ENCODE measurements at places on chromosomes 7 and 10.

GRCh38 chr10:7625836-7626235 lies 40.9 kb downstream of the ITIH5 start:
- no peak for DNase-seq

DNA sequence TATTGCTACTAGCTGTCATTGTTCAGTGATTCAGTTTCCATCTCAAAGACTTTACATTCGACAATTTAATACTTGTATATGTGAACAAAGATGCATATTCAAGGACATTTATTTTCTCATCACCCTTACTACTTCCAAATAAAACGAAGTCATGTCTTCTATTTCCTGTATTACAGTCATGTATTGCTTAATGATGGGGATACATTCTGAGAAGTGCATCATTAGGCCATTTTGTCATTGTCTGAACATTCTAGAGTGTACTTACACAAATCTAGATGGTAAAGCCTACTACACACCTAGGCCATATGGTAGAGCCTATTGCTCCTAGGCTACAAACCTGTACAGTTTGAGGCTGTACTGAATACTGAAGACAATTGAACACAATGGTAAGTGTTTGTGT lies 6.5 kb downstream of the C10orf95 start:
- DNase-seq = no peak

- no peak for DNase-seq
Measured at GRCh38 chr7:28478656-28479055, 66.3 kb downstream of the CREB5 start.

GRCh38 chr7:130650611-130651120 lies 17.9 kb downstream of the COPG2 start:
- no peak for DNase-seq

DNA sequence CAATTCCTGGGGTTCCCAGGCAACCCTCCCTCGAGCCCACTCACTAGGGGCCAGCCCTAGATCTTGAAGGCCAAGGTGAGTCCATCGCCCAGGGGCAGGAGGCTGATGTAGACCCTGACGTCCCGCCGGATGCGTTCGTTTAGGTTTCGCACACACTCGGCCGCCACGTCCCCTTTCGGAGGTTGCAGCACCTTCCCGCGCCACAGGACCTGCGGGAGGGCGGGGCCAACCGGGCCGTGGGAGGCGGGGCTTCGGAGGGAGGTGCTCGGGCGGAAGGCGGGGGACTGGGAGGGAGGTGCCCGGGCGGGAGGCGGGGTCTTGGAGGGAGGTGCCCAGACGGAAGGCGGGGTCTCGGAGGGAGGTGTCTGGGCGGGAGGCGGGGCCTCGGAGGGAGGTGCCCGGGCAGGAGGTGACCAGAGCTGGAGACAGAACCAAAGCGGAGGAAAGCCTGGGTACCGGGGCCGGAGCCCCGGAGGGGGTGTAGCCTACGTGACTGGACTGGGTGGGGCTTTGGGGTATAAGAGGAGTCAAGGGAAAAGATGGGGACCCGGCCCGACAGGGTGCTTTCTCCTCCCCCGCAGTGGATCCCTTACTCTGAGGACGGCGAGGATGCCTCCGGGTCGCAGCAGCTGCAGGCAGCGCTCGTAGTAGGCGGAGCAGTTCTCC lies 1.6 kb downstream of the COMTD1 start:
- peak; percentile 98 for DNase-seq

- DNase-seq = no peak
Measured at GRCh38 chr7:23285657-23286646, 13.2 kb upstream of the MALSU1 start.

- peak; percentile 57 for DNase-seq
Measured at GRCh38 chr10:5291501-5292195, 73.1 kb upstream of the UCN3 start.

DNA sequence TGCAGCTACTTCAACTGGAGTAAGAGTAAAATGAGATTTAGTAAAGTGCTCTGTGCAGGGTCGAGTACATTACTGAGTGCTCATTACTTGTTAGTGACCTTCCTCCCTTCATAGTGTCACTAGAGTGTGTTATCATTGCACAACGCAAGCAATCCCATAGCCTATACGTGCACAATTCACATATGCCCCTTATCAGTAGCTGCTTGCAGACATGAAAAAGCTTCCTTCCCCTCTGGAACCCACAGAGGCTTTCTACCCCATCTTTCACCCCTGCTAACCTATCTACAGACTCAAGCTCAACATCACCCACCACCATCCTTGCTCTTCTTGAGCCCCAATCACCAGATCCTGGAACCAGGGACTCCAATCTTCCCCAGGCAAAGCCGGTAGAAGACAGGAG lies 59.3 kb downstream of the C7orf25 start:
- DNase-seq = no peak

GRCh38 chr7:158825628-158826289 lies 3.5 kb downstream of the ESYT2 start:
- no peak for DNase-seq

DNA sequence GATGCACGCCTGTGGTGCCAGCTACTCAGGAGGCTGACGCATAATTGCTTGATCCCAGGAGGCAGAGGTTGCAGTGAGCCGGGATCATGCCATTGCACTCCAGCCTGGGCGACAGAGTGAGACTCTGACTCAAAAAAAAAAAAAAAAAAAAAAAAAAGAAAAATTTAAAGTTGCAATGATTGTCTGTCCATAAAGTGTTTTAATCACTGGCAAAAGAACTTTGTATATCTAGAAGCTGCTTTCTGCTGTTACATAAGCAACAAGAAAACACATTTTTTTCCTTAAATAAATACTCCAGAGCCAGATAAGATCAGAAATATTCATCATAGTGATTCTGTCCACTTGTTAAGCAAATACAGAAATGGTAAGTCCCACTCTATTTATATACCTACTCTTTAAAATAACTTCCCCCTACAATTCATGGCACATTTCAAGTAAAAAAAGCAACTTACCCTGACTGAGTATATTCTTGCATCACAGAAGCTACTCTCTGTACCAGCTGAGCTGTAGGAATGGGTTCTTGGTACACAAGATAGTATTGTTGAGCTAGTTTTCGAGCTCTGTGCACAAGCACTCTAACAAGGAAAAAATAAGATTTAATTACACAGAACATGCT lies 7.6 kb downstream of the PSMA2 start:
- DNase-seq = no peak

GRCh38 chr7:44288381-44288685 lies 37.1 kb downstream of the CAMK2B start:
- DNase-seq = no peak

DNA sequence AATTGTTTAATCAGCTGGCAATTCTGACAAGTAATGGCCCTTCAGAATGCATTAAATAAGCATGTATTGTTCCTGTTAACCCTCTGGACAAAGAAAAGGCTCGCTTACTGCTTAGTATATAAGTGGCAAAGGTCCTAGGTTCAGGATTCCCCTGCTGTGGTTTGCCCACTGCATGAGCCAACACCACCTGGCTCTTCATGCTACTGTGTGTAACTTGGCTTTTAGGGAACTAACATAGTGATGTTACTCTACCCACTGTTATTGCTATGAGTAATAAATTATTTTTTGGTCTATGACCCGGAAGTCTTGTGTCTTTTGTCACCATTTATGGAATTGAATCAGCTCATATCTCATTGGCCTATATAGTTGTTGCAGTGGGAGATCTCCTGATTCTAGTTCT lies 791.7 kb upstream of the PHF14 start:
- no peak for DNase-seq

DNA sequence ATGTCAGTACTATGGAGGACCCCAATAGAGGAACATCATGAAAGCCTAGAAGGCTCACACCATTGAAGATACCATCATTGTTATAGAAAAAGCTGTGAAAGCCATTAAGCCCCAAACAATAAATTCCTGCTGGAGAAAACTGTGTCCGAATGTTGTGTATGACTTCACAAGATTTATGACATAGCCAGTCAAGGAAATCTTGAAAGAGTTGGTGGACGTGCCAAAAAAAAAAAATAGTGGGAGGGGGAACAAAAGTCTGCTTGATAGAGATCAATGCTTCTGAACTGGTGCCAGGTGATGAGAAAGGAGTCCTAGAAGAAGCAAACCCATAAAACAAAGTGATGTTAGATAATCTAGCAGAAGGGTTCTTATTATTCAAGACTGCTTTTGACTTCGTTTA lies 41.2 kb downstream of the RALA start:
- no peak for DNase-seq

GRCh38 chr7:831596-832166 lies 595 bp upstream of the SUN1 start:
- DNase-seq = no peak

GRCh38 chr7:49119706-49120105 lies 195.4 kb downstream of the CDC14C start:
- DNase-seq = no peak

DNA sequence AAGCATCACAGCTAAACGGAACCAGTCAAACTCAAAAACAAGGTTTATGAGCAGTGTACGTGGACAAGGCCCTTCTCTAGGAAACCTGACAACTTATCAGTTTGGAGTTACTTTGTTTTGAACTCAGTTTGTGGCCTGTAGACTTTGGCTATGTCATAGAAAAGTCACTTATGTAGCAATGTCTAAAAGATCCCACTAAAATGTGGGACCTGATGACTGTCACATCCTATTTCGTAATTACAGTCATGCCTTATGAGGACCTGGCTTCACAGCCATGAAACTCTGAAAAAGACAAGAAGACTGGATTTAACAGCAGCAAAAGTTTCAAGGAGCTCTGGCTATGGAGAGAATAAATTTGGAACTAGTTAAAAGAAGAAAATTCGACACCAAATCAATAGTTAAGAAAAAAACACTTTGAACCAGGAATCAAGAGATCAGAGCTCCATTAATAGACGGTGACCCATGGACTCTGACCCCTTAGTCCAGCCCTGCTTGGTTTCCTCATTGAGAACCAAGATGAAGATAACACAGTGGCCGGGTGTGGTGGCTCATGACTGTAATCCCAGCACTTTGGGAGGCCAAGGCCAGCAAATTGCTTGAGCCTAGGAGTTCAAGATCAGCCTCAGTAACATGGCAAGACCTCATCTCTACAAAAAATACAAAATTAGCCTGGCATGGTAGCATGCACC lies 204.3 kb downstream of the SFMBT2 start:
- DNase-seq = no peak

GRCh38 chr7:24475166-24475961 lies 97.9 kb upstream of the PALS2 start:
- DNase-seq = no peak

GRCh38 chr10:119454316-119454715 lies 88.2 kb downstream of the RGS10 start:
- DNase-seq = no peak

GRCh38 chr7:123415625-123416024 lies 118.8 kb downstream of the IQUB start:
- no peak for DNase-seq

GRCh38 chr7:77537136-77537777 lies at the start of gene PTPN12:
PTPN12 (plus strand) TSS chr7:77537295; CDS start chr7:77537547, 252 bp downstream.
- peak; percentile 6 for DNase-seq

GRCh38 chr10:120606051-120606764 lies 149.2 kb downstream of the PLPP4 start:
- DNase-seq = no peak

DNA sequence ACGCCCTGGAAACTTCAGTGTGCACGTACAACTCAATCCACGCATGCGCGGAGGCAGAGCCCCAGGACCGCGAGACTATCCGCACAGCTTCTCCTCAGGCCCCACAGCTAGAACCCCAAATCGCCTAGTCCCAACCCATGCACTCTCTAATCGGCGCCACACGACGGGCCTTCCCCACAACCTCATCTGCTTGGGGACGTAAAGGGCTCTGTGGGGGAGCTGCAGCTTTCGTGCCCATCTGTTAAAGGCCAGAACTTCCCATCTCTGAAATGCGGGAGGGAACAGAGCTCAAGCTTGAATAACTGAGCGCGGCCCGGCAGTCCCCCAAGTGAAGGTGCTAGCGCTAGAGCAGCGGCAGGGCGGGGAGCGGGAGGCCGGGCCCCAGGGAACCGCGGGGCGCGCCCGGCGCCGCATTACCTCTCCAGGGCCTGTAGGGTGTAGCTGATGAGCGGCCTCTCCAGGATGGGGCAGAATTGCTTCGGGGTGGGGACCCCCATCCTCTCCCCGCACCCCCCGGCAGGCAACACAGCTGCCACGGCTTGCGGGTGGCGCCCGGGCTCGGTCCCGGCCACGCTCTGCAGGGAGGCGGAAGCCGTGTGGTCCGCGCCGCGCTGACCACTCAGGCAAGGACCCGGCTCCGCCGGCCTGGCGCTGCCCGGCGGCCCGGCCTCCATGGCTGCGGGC lies 547 bp downstream of the CRPPA start:
- peak; percentile 68 for DNase-seq

DNA sequence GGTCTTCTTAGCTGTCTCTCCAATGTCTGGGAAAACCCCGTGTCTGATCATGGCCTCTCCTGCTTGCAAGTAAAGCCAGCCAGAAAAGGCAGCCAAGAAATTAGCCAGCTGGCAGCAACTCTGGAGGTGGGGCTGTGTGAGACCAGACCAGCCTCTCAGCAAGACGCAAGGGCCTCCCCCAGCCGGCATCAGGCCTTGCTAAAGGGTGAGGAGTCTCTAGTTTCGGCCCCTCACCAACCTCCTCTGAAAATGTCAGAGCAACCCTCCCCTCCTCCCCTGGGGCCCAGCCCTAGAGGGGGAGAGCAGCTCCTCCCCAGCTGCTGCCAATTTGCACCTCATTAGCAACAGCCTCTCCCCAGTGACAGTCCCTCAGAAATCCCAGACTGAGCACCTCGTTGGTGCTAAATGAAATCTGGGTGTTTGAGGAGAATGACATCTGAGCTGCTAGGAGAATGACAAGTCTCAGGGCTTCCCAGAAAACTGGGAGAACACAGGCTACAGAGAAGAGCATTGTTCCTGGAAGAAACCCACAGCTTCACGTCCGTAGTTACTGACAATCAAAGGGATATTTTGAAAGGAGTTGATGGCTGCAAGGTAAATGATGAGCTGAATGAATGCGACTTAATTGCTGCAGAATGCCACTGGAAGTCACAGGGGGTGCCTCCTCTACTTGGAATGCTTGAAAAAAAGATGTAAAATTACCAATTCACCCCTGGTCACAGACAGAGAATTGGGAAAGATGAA lies 25.9 kb downstream of the DGKI start:
- DNase-seq = no peak

- DNase-seq = no peak
Measured at GRCh38 chr10:71816936-71817618, 34.0 kb downstream of the PSAP start.

- DNase-seq = no peak
Measured at GRCh38 chr7:95469187-95469586, 16.6 kb upstream of the ASB4 start.

- DNase-seq = peak; percentile 40
Measured at GRCh38 chr10:15169555-15170401, 1.3 kb upstream of the NMT2 start.

- DNase-seq = no peak
Measured at GRCh38 chr7:123570390-123571182, 13.0 kb upstream of the NDUFA5 start.

Data from activated T-helper 1 cell treated with Interleukin-2 at 50 U/mL for 16 hours (primary cell).